ENCODE measurements at places on chromosomes 2 and 18.

GRCh38 chr2:237865623-237866041, 6.2 kb downstream of the RAMP1 start:
- no peak for DNase-seq

DNA sequence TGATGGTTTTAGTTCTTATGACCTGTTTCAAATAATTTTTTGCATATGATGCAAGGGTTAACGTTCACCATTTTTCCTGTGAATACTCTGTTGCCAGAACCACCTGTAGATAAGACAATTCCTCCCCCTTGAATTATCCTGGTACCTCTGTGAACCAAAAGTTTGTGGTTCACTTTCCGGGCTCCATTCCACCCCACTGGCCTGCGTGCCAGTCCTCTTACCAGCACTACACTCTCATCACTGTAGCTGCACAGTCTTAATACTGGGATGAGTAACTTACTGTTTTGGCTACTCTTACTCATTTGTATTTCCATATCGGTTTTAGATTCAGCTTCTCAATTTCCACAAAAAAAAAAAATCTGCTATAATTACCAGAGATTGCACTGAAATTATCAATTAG, 34.4 kb downstream of the AFG3L2 start:
- no peak for DNase-seq

DNA sequence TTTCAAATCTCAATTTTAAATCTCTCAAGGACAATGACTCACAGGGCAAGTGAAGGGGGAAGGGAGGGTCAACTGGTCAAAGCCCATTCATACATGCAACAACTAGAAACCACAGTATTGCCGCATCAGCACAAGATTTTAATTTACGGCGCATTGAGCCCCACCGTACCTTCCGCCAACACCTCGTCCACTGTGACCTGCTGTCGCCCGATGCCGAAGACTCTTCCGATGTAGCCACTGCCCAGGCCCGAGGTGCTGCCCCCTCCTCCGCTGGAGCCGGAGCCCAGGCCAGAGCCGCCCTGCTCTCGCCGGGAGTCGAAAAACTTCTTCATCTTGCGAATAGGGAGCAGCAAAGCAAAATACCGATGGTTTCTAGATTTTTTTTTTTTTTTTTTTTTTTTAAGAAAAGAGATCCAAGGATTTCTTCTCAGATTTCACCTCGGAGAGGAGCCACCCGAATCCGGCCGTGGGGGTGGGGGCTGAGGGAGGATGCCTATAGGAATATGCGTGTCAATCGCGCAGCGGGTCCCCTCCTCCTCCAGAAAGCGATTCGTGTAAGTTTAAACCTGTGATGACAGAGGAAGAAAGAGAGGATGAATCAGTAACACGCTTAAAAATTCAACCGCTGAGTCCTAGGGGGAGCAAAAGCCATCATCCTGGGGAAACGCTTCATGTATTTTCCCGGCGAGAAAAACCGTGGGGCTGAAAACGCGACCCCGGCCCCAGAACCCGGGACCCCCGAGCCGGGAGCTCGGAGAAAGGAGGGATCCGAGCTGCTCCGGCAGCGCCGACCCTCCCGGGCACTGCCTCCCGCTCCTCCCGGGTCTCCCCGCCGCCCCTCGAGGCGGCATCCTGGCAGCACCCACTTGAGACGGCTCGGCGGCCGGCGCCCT, 584 bp downstream of the AAK1 start:
- DNase-seq, result no peak

- DNase-seq, result no peak
Observed at GRCh38 chr2:150191349-150191748, 296.1 kb downstream of the RND3 start.

- DNase-seq, result no peak
Observed at GRCh38 chr2:44753552-44754285, 187.8 kb upstream of the SIX3 start.

GRCh38 chr2:128684523-128684922, 365.9 kb upstream of the HS6ST1 start:
- DNase-seq, result no peak

- DNase-seq, result no peak
Observed at GRCh38 chr2:201904538-201905420, 98.4 kb downstream of the CDK15 start.

GRCh38 chr2:98165516-98166071, 78.6 kb downstream of the VWA3B start:
- no peak for DNase-seq

DNA sequence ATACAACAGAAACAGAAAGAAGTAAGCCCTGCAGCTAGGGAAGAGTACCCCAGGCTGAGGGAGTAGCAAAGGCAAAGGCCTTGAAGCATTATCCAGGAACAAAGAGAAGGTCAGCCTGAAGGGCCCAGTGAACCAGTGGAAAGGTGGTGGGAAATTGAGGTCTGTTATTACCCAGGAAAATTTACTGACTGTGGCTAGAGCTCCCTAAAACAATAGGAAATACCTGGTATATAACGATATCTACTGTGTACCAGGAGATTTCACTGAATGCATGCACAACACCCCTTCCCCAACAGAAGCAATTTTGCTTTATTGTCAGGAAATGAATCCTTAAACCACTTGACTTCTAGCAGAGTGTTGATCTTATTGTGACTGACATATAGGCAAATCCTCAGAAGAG, 365.3 kb downstream of the ERBB4 start:
- DNase-seq, result no peak

- DNase-seq, result no peak
Observed at GRCh38 chr2:235542733-235543127, 48.9 kb downstream of the AGAP1 start.

DNA sequence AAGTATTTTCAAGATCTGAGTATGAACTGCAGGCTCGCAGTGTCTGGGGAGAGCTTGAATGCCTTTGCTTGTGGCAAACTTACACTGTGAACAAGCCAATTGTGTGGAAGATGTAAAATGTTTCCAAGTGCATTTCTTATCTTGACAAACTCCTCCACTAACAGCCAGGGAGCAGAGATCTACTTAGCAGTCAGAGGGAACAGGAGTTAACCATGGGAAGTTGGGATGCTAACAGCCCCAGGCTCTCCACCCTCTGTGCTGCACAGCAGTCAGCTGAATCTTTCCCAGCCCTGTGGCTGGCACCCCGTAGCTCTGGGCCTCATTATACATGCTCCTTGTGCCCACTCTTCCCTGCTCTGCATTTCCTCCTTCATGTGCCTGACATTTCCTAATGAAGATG, 450.2 kb downstream of the TSN start:
- no peak for DNase-seq

GRCh38 chr2:72511906-72512305, 313.9 kb downstream of the EXOC6B start:
- DNase-seq, result no peak

- DNase-seq, result no peak
Observed at GRCh38 chr2:28606986-28607441, 111.2 kb downstream of the PLB1 start.

GRCh38 chr2:28338831-28339321, 53.8 kb upstream of the FOSL2 start:
- DNase-seq, result no peak

DNA sequence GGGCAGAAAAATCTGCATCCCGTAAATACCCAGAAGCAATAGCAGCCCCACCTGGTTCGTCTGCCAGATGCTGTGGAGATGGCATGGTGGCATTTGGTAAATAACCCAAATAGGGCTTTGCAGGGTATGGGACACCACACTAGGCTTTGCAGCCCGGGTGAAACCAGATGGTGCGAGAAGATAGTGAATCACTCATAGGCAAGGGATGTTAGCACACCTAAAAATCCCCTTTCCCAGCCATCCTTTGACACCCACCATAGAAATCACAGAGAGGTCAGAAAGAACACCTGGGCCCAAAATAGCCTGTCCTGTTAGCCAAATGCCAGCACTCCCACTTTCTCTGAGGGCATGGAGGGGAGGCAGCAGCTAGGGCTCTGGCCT, 47.6 kb downstream of the BCL11A start:
- no peak for DNase-seq

DNA sequence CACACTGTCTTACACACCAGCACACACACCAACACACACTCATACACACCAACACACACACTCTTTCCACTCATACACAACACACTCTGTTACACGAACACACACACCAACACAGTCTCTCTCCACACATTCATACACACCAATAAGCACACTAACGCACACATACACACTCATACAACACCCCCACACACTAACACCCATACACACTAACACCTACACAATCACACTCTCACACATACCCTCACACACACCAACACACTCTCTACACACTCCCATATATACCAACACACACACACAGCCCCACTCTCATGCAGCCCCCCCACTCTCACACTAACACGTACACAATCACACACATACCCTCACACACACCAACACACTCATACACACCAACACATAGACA, 123.8 kb downstream of the DYSF start:
- no peak for DNase-seq

DNA sequence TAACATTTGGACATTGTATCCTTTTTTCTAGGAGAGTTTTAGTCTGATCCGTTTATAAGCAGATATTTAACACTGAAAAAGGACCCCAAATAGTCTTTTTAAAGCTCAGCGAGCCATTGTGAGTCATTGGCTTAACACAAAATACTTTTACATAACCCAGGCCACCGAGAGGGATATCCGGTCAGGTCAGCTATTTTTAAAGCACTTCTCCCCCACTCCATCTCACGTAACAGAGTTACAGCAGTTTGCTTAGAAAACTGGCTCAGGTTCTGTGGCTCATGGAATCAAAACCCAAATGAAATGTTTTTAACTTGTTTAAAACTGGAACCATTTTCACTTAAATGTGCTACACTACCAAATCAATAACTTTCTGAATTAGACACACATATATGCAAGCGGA, 23.9 kb downstream of the COL4A3 start:
- no peak for DNase-seq

GRCh38 chr18:47179520-47179919, 3.4 kb upstream of the IER3IP1 start:
- no peak for DNase-seq

DNA sequence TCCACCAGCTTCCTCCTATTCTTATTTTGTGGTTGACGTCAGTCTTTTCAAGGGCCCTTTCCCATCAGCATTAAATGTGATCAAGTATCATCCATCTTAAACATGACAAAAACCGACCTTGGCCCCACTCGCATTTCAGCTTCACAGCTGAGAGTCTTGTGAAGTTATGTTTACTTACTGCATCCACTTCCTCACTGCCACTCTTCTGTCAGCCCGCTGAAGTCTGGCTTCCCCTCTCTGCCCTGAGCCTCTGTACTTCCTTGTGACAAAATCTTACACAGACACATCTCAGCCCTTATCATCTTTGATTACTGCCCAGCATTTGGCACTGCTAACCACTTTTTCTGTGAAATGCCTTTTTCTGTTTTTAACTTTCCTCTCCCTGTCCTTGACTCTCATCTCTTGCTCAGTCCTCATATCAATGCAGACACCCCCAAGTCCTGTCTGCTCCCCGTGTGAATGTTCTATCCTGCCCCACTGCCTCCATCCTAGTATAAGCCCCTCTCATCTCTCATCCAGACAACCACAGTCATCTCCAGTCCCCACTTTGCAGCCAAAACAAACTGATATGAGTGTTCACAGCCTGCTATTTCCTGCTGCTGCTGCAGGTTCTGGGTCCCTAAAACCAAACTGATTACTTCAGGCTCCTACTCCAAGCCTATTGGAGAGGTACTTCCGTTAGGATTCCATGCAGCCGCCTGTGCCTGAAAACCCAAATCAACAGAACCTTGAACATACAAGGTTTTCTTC, 31.4 kb downstream of the FOSL2 start:
- DNase-seq, result no peak

DNA sequence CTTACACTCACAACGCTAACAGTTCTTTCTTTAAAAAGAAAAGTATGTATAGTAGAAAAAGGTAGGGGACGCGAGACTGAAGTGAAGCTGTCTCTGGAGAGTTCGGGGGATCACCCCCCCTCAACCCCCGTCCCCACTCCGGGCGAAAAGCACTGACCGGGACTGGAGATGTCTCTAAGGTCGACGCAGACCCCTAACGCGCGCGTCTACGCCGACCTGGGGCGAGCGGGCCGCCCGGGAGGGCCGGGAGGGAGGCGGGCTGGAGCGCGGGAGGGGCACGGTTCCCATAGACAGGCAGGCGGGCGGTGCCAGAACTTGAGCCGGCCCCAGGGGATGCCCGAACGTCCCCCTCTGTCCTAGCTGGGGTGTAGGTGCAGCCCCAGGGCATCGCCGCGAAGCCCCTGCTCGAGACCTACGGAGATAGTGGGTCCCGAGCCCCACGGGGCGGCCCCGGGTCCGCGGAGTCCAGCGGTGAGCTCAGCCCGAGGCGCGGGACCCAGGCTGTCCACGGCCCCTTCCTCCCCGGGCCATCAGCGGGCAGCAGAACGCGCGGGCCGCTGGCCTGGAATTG, 82.2 kb downstream of the CHRNA1 start:
- no peak for DNase-seq

- DNase-seq, result no peak
Observed at GRCh38 chr2:101002562-101003277, 631 bp downstream of the RPL31 start.

- no peak for DNase-seq
Observed at GRCh38 chr2:78561876-78562275, 463.6 kb upstream of the REG3G start.

DNA sequence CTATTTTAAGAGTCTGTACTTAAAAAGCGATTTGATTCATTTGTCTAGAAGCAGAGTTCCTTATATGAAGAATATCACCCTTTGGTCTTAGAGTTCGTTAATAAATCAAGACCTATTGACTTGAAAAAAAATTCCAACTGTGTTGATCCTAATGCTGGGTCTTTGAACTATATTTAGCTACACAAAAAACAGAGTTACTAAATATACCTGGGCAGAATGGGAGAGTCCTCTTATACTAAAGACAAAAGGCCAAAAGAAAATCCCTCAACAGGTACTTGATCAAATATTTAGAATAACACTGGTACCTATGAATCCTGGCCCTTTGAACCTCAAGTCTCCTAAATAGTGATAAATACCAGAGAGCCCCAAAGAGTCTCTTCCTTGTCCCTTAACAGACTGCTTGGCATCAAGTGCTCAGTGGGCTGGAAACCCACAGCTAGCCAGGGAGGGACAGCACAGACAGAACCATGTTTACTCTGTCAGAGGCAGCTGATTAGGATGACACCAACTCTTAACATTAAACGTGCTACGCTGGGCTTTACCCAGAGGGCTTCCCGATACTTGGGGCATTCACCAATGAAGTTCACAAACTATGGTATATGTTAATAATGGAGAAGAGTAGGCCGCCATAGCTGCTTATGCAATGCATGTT, 95.1 kb downstream of the FIGN start:
- no peak for DNase-seq

DNA sequence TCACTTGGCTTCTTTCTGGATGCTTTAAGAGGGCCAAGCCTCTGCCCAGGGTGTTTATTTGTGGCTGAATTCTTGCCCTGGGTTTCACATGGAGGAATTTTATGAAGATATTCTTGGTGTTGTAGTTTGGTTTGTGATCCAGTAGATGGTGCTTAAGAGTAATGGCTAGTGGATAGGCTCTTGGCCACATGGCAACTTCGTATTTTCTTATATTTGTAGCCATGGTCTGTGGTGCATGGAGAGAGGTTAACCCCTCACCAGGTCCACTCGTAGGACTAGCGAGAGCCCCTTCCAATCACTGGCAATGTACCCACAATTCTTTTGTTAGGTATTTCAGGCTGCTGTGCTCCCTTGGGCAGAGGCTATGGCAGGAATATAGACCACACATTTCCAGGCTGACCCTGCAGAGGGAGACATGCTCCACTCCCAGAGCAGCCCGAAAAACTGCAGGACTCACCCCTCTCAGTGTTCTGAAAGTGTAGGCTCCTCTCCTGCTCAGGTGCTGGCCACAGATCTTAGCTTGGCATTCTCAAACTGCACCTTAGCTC, 582.1 kb upstream of the SETBP1 start:
- no peak for DNase-seq
